ENCODE measurements at places on chromosomes 6 and 20.

GRCh38 chr6:136113736-136114173 is 136.4 kb downstream of the MTFR2 start:
- DNase-seq: no peak

DNA sequence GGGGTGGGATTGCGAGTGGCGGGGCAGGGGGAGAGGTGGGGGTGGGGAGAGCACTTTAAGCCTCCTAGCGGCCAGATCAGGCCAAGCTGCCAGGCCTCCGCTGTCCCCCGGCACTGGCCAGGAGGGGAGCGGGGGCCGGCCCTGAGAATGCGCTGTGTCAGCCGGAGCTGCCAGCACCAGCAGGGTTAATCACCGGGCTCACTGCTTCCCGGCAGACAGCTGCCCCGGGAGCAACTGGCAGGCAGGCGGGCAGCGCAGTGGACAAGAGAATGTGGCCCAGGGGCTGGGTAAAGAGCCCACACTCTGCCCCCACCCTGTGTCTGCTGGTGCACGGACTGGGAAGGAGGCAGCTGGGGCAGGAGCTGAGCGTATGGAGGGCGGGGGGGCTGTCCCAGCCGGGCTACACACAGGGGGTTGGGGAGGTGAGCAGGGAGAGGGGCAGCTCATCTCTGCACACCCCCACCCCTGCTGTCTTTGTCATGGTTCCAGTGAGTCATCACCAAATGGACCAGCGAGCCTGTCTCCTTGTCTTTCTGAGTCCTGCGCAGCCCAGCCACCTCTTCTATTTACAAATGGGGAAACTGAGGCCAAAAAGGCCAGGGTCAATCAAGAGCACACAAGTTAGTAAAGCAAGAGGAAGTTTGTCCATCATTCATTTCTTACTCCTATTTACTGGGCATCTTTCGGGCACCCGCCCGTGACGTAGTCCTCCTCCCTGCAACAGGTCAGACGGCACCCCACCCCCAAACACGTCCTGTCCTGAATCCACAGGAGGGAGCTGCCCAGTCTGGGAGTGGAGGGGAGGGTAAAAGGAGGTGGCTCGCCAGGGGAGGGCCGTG is 2.1 kb upstream of the LAMA5 start:
- no peak for DNase-seq

DNA sequence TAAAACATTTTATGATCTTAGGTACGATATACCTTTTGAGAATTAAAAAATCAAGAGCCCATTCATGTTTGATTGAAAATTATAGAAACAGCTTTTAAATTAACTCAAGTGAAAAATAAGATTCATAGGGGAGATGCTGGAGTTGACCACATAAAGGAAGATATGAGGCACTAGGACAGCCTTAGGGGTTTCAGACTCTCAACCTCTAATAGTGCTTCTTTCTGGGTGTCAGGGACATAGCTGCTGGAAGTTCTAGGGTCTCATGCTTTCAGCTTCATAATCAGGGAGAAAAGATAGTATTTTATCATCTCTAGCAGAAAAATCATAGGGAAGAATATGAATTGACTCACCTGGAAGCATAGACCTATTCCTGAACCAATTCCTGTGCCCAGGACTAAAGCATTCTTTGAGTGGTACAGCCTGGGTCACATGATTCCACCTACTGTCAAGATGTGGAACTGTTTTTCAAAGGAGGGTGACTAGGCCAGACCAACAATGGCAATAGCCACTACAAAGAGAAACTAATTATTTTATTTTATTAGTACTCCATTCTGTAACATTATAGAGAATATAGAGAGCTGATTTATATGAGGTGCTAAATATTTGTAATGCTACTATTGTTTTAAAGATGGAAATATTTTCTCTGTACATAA is 27.8 kb upstream of the CENPW start:
- no peak for DNase-seq

- no peak for DNase-seq
These were observed 6.5 kb downstream of the NKAIN4 start for GRCh38 chr20:63247671-63248228.

DNA sequence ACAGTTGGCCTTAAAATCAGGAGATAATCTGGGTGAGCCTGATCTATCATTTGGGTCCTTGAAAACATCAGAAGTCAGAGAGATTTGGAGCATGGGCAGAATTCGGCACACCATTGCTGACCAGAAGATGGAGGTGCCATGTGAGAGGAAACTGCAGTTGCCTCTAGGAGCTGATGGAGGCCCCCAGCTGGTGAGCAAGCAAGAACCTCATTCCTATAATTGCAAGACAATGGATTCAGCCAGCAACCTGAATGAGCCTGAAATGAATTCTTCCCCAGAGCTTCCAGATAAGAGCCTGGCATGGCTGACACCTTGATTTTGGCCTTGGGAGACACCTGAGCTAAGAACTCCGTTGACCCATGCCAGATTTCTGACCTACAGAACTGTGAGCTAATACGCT is 76.3 kb upstream of the FYN start:
- no peak for DNase-seq

DNA sequence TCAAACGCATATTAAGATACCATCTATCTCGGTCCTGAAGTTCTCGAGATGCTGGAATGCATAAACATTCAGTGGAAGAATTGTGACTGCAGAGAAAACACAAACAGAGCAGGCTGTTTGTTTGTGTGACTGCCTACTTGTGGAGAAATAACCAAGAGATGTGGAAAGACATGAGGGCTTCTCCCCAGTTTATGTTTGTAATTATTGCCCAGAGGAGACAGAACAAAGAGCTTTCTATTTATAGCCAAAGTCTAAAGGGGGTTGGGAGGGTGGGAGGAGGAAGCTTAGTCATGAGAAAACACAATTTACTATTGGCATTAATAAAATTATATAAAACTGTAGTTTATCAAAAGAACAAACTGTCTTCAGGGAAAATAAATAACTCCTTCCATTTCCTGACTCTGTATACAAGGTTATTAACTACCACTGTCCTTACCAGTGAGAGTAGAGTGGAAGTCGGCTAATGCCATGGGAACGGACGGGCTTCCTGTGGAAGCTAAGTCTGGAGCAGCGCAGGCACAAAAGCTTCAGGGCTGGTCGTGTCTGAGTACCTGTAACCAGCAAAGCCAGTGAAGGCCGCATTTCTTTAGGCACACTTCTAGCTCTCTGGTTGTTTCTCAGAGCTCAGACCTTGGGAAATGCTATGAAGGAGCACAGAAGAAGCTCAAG is 200.2 kb upstream of the SUPT3H start:
- no peak for DNase-seq

DNA sequence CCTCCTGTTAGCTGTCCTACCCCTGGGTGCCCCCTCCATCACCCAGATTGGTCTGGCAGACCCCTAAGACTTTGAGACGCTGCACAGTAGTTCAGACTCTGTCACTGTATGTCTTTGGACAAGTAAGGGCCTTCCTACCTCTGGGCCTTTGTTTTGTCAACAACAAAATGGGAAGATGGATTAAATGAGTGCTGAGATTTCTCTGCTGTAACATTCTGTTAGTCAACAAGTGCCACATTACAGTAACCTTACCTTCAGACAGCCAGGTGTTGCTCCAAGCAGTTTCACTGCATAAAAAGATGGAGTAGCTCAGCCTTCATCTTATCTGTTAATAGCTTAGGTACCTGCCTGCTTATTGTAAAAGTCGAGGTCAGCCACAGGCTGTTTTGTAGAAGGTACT is 16.0 kb downstream of the CHMP4B start:
- DNase-seq: no peak

- DNase-seq: no peak
These were observed 34.3 kb downstream of the RGS17 start for GRCh38 chr6:153096792-153097191.
